ENCODE measurements at places on chromosomes 12 and 14. TPM values are rescaled to one million over a fixed set of nuclear protein-coding genes. Genes with fewer than 3 reads are reported as not detected.

Gene DNAI7
- 0.17 TPM for total RNA-seq

DNA sequence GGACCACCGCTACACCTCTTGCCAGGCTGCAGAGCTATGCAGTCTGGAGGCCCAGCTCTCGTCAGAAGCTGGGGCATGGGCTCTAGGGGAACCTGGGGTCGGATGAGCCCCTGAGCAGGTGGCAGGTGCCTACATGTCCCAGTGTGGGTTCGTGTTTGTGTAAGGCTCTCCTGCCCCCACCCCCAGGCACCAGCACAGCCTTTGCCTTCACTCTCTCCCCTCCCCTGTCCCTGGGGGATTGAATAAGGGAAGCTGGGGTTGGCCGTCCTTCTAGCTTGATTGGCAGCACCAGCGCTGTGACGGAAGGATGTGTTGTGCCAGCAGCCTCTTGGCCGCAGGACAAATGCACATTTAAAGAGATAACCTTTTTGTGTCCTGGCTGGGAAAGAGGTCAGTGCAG lies 34.8 kb upstream of the TSPAN9 start:
- no peaks in the 10 kb centered on the region for H3K4me1 ChIP-seq
- H3K27ac ChIP-seq: no peak overlapping the region
- H3K4me3 ChIP-seq: no peak overlapping the region
- no peak for DNase-seq
- no peaks in the 10 kb centered on the region for H3K27me3 ChIP-seq

- H3K27me3 ChIP-seq: no peaks in the 10 kb centered on the region
- no peak overlapping the region for H3K4me3 ChIP-seq
- H3K36me3 ChIP-seq: no peaks in the 10 kb centered on the region
- H3K27ac ChIP-seq: no peak overlapping the region
- no peak for DNase-seq
Measured at GRCh38 chr14:24277606-24278321, 6.4 kb upstream of the RABGGTA start.

Gene CCDC177
- not detected for total RNA-seq

DNA sequence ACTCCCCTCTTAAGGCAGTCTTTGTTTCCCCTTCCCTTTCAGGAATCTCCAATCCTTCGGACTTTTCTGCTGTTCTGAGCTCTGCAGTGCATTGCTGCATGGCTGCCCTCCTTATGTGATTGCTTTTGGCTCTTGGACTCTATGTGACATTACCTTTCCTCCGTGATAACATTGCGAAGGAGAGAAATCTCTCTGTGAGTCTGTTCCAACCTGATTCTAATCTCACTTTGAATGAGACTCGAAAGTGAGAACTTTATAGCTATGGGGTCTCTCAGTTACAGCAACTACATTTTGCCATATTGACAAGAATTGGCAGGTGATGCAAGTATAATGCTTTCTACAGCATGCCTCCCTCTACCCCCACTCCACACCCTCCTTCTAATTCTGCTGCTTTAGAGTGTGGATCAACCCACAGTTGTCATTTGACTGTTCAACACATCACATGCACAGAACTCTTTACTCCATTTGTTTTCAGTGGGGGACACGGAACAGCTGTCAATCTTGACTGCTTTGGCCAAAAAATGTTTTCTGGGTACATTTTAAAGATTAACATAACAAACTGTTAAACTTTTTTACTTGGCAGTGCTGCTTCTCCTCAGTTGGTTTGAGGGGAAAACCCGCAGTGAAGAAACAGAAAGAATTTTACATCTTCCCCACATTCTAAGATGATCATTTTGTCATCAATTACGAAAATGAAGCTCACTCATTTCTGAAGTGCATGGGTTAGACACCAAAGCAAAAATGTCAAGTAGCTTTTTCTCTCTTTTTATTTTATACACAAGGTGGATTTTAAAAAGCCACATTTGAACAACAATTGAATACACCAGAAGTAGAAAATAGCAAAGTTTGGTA lies 125.5 kb upstream of the RMST start:
- H3K27me3 ChIP-seq: no peaks in the 10 kb centered on the region
- H3K4me1 ChIP-seq: no peaks in the 10 kb centered on the region
- H3K27ac ChIP-seq: no peak overlapping the region
- H3K4me3 ChIP-seq: no peak overlapping the region
- H3K36me3 ChIP-seq: no peaks in the 10 kb centered on the region
- DNase-seq: no peak

All from fibroblast of lung (primary cell).